Naive thymus-derived CD4-positive, alpha-beta T cell (primary cell): ENCODE measurements at places on chromosomes 2 and 18.

DNA sequence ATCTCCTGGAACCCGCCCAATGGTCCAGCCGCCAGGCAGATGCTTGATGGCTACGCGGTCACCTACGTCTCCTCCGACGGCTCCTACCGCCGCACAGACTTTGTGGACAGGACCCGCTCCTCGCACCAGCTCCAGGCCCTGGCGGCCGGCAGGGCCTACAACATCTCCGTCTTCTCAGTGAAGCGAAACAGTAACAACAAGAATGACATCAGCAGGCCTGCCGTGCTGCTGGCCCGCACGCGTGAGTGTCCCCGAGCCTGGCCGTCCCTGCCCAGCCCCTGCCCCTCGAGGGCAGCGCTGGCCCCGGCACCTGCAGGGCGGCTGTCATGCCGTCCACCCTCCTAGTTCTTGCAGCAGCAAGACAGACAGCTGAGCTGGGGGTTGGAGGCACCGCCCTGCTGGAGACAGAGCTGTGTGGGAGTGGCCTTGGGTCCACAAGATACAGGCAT, 36.7 kb downstream of the MTERF4 start:
- no peak for DNase-seq

DNA sequence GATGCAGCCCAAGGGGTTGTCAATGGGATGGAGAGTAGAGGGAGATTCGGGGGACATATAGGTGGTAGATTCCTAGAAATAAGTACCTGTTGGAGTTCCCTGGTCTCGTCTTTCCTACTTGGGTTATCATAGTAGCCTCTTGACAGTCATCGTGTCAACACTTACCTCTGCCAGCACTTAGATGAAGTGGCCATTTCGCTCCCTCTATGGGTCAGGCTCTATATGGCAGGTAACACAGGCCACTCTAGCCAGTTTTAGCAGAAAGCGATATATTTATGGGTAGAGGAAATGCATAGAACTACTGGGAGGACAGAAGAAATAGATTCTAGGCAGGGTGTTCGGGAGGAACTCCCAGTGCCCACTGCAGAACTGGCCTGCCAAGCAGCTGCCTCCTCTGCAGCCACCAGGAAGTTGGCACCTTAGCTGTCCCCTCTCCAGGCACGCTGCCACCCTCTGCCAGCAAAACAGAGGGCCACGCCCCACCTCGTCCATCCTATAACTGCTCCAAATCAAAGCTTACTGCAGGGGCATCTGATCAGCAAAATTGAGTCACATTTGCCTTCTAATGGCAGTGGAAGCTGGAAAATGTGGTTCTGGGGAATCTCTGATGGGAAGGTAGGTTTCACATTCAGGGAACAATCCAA, 181.3 kb downstream of the INSIG2 start:
- no peak for DNase-seq

DNA sequence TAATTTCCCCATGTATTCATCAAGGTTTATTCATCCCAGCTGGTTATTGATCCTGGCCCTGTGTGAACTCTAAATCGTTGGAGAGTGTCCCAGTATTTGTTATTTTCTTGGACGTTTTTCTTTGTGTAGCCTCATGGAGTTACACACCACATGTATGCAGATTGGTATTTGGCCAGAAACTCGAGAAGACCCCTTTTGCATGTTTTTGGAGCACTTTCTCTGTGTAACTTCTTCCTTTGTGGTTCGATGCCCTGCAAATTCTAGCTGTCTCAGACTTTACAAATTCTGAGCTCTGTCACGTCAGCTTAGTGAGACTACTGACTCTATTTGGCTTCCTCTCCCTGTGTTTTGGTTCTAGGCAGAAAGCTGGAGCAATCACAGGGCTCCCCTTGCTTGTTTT, 198.7 kb downstream of the MCFD2 start:
- DNase-seq, result no peak

DNA sequence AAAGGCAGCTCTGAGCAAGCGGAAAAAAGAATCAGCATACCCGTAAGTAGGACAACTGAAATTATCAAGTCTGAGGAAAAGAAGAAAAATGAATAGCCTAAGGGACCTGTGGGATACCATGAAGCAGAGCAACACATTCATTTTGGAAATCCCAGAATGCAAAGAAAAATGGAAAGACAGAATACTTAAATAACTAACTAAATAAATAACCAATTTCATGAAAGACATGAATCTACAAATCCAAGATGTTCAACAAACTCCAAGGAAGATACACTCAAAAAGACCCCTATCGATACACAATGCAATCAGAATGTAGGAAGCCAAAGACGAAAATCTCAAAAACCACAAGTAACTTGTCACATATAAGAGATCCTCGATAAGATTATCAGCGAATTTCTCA, 117.0 kb downstream of the USP34 start:
- no peak for DNase-seq

GRCh38 chr2:17326717-17327116, 191.5 kb downstream of the RAD51AP2 start:
- no peak for DNase-seq

GRCh38 chr2:136281281-136282114, 163.5 kb upstream of the CXCR4 start:
- DNase-seq, result peak; percentile 73

DNA sequence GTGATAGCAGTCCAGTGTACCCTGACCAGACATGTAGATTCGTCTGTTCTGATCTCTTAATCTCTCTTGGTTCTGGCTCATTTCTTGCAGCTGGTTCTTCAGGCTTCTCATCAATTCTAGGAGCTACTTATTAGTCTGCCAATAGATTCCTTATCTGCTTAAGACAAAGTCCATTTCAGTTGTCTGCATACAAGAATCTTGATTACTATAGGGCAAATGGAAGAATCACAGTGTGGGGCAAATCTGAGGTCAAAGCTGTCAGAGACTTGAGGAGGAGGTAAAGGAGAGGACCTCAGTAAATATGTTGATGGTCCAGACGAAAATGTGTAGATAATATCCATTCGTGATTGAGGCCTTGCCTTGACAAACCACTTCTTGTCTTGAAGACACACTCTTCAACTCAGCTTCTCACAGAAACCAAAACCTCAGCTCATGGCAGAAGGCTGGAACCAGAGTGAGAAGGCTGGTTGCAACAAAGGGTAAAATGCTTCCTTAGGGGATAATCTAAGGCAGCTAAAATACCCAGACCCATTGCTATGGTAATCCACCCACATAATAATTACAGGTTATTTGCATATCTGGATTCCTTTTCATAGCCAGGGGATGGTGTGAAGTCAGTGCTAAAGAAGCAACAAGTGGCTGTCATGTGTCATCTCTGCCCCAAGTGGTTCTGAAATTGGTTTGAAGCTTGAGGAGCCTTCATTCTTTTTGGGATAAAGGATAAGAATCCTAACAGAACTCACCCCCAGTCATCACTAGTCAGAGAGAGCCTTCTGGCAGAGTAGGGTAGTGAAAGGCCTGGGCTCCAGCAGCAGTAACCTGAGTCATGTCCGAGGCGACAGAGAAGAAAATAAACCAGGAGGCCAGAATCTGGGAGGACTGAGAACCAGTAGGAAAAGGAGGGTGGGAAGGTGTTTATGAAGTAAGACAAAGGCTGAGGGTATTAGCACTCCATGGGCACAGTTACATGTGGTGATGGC, 29.2 kb upstream of the PELI1 start:
- no peak for DNase-seq

GRCh38 chr2:230934231-230935129, 9.4 kb upstream of the GPR55 start:
- no peak for DNase-seq

GRCh38 chr2:79909521-79909920, 395.0 kb downstream of the LRRTM1 start:
- DNase-seq, result no peak

DNA sequence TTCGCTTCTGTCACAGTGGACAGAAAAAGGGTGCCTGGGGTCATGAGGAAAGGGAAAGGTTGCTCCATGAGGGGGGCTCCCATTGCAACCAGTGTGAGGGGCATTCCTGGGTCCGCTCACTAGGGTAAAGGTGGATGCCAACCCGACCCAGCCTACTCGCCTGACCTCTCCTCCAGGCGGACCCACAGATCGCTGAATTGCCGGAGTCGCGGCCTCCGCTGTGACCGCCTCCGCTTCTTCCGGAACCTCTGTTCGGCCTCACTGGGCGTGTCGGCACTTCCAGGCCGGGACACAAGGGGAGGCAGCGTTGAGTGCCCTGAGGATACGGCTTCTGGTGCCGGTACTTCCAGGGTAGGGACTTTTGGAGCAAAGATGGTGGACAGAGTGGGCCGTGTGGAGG, 57.1 kb downstream of the TRABD2A start:
- DNase-seq, result no peak

DNA sequence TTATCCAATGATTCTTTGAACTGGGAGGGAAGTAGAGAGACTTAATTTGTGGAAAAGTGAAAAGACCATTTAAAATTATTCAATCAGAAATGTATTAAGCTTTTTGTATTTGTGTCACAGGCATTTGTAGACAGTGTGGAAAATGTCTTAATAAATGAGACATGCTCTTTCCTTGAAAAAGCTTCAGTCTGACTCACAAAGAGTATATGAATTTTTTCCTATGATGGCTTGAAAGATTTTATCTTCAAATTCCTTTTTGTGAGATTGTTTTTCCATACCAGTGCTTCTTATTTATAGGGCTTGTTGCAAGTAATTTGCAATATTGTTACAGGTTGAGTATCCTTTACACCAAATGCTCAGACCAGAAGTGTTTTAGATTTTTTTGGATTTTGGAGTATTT, 39.5 kb downstream of the STON1 start:
- no peak for DNase-seq
